ENCODE measurements at places on chromosomes 7 and 10.

- no peak for DNase-seq
These were observed 20.9 kb downstream of the MYOF start for GRCh38 chr10:93461109-93461806.

GRCh38 chr10:24363070-24363469, 154.1 kb downstream of the KIAA1217 start:
- DNase-seq = no peak

GRCh38 chr7:14833707-14834106, 68.8 kb downstream of the DGKB start:
- DNase-seq = no peak

DNA sequence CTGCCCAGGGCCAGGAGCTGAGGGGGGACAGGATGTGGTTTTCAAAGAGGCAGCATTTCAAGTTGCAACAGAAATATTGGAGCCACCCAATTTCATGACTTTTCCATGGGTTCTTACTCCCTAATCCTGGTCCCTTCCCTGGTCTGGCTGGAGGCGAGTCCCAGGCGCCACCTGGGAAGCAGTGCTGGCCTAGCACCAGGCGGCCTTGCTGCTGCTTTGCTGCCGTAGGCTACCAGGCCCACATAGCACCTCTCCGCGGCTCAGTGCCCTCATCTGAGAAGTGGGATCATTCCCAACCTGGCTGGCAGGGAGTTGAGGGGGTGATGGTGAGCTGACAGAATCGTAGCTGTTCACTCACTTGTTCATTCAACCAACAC, 33.7 kb downstream of the ZMIZ1 start:
- DNase-seq = no peak

- DNase-seq = no peak
These were observed 3.2 kb downstream of the ZNF853 start for GRCh38 chr7:6618621-6619020.

- no peak for DNase-seq
These were observed 17.5 kb downstream of the VPS50 start for GRCh38 chr7:93249491-93250148.

DNA sequence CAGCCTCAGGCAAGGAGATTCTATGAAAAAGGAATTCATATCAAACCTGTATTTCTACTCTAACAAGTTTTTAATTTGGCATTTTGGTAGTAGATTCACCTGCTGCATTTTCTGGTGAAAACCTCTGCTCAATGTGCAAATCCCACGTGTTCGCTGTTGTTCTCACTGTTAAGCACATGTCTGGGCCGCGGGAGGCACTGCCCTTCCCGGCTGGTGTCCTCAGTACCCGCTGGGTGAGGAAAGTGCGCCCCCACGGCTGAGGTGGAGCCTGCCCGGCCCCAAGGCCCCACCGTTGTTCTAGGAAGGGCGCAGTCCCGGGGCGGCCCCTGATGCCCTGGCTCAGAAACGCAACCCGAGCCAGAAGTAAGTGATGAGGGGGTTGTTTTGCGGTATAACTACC, 193.4 kb upstream of the VWC2 start:
- DNase-seq = no peak

DNA sequence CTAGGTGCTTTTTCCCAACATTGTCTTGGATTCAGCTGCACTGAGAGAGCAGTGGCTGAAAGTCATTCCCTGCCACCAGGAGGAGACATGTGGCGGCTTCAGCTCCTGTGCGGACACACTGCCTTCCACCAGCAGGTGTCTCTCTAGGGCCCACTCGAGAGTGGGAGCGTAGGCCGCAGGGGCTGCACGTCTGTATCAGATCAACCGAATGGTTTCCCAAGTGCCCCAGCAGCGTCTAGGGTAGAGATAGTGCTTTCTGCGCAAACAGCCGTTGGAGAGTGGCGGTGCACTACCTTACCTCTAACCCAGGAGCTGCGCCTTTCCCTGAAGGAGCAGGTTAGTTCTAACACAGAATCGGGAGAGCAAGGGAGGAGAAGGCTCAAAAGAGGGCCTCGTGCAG, 31.7 kb downstream of the PAPOLB start:
- no peak for DNase-seq

DNA sequence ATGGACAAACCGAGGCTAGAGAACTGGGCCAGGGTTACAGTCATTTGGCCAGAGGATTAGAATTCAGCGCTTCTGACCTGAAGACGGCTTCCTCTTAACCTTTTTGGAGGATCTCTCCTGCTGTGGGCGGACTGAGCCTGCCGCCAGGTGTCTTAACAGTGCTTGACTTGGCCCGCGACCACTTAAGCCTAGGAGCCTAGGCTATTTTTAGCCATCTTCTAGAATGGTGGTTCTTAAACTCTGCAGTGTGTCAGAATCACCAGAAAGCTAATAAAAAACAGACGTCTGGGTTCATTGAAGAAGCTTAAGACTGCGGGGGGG, 722 bp downstream of the MDH2 start:
- DNase-seq = no peak

- no peak for DNase-seq
These were observed 120.5 kb downstream of the CTNNA3 start for GRCh38 chr10:67575532-67575931.

GRCh38 chr10:70588255-70588654, 14.3 kb downstream of the PRF1 start:
- DNase-seq = no peak

DNA sequence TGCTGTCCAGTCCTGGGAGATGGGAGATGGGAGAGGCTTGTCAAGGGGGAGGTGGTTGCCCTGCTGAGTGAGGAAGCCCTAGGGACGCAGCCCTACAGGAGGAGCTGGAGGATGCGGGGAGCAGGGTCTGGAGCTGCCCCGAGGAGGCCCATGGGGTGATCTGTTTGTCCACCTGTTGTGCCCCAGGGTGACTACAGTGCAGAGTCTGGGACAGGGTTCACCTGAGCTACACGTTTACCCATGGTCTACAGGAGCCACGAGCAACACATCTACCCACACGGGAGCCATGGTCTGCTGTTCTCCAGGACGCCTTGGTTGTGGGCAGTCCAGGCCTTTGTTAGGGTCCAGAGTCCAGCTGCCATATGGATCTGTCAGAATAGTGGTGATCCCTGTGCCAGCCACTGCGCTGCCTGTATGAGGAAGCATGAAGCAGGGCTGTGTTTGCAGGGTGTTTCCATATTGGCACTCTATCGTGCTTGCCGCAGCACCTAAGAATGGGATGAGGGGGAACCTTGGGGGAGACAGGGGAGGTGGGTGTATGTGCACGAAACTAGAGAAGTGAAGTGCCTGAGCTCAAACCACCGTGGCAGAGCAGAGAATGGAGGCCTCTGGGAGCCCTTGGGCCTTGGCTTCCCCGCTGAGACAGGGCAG, 23.7 kb downstream of the ZNF775 start:
- no peak for DNase-seq

GRCh38 chr7:44229546-44230105, 28.8 kb downstream of the YKT6 start:
- no peak for DNase-seq

GRCh38 chr10:86233131-86233530, 133.5 kb downstream of the GRID1 start:
- DNase-seq = no peak

DNA sequence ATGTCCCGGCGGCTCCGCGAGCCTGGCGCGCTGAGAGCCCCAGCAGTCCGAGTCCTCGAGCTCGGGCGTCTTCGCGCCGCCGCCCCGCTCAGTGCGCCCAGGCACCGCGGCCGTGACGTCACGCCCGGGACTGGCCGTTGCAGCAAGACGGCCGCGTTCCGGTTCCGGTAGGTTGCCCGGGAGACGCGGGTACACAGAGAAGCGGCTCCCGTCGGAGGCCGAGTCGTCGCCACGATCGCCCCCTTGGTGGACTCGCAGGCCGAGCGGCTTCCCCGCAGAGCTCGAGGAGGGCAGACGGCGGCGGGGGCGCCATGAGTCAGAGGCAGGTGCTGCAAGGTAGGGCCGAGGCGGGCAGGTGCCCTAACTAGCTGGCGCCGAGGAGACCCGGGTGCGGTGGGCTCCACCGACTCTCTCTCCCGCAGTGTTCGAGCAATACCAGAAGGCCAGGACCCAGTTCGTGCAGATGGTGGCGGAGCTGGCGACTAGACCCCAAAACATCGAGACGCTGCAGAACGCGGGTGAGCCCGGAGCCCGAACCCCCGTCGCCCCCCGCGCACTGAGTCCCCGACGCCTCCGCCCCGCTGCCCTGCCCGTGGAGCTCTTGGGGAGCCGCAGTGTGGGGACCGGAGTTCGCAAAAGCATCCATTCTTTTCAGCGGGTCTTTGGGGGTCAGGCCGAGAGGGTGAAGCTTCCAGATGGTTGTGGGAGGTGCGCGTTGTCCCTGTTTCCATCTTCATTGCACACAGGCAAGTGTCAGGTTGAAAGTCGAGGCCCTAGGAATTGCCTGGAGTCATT, at the start of gene SPAG6:
SPAG6 (plus strand) TSS at position 196 of the 795 bp plus-strand sequence; CDS start at position 312, 116 bp downstream.
- DNase-seq = no peak

- DNase-seq = no peak
These were observed 28.1 kb downstream of the UBN2 start for GRCh38 chr7:139259142-139259541.

All from stimulated activated CD8-positive, alpha-beta memory T cell treated with anti-CD3 and anti-CD28 coated beads, Interleukin-4, amount 100 ng/mL, for 1 hour (primary cell).